ENCODE measurements at places on chromosomes 13 and 19. TPM values are rescaled to one million over a fixed set of nuclear protein-coding genes. Genes with fewer than 3 reads are reported as not detected.

The TUBGCP3 gene
- 29.4 TPM for total RNA-seq

The C5AR1 gene
- total RNA-seq: 0.87 TPM

- H3K27me3 ChIP-seq: no peaks in the 10 kb centered on the region
- H3K36me3 ChIP-seq: no peaks in the 10 kb centered on the region
Observed at GRCh38 chr13:51255556-51255955, 33.4 kb downstream of the FAM124A start.

DNA sequence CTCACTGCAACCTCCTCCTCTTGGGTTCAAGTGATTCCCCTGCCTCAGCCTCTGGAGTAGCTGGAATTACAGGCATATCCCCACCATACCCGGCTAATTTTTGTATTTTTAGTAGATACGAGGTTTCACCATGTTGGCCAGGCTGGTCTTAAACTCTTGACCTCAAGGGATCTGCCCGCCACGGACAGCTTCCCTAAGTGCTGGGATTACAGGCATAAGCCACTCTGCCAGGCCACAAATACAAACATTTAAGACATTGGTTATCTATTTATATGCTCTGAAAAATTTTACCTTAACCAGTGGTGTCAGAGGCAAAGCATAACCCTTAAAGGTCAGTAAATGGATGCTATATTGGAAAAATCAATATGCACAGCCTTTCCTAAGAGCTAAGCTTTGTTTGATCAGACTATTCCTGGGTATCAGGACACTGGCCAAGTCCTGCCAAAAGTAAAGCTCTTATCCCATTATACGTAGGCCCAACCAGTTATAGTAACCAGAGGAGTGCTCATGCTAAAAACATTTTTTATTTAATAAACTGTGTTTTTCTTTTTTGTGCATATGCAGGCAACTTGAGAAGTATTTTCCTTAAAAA, 56.4 kb upstream of the STARD13 start:
- no peaks in the 10 kb centered on the region for H3K4me1 ChIP-seq
- H3K27ac ChIP-seq: no peak overlapping the region
- H3K4me3 ChIP-seq: no peak overlapping the region
- H3K36me3 ChIP-seq: no peaks in the 10 kb centered on the region

GRCh38 chr13:29484796-29485195, 110.7 kb downstream of the SLC7A1 start:
- no peak overlapping the region for H3K27ac ChIP-seq
- H3K36me3 ChIP-seq: no peaks in the 10 kb centered on the region
- H3K4me1 ChIP-seq: no peaks in the 10 kb centered on the region
- DNase-seq: no peak

DNA sequence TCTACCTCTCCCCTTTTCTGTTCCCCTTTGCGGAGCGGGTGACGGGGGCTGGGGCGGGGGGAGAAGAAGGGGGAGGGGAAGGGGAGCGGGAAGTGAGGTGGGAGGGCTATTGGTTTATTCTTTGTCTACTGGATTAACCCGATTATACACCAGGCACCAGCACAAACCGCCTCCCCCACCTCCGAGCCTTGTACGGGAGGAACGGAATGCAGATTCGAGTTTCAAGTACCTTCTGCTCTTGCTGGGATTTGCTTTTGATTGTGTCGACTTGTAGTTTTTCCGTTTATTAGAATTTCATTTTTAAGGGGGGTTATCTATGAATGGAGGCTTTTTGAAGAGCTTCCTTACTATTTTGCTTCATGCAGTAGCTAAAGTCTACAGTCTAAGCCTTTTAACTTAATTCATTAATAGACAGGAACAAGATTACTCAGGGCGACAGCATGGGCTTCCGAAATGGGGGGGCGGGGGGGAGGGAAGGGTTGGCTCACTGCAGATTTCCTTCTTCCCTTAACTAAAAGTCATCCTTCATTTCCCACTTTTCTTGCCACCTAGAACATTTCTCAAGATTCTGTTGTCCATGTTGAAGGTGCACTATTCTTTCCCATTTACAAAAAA, 937 bp upstream of the SPRY2 start:
- peaks cover 5% of the 10 kb centered on the region for H3K4me1 ChIP-seq
- DNase-seq: no peak
- no peaks in the 10 kb centered on the region for H3K36me3 ChIP-seq
- H3K4me3 ChIP-seq: peak overlapping the region; percentile 82

DNA sequence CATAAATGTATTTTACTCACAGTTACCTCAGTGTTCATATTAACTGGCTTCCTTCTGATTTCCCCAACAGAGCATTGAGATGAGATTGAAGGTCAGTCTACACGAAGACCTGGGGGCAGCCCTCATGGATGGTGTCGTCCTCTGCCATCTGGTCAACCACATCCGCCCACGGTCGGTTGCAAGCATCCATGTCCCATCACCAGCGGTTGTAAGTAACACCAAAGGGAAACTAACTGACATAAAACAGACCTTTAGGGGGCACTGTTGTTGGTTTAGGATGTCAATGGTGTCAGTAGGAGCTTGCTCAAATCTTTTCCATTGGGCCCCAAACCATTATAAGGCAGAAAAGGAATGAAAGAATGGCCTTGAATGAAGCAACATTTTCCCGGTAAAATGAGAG, 68.2 kb downstream of the ESD start:
- H3K4me3 ChIP-seq: no peak overlapping the region
- no peak overlapping the region for H3K27ac ChIP-seq
- peaks cover 98% of the 10 kb centered on the region for H3K36me3 ChIP-seq

DNA sequence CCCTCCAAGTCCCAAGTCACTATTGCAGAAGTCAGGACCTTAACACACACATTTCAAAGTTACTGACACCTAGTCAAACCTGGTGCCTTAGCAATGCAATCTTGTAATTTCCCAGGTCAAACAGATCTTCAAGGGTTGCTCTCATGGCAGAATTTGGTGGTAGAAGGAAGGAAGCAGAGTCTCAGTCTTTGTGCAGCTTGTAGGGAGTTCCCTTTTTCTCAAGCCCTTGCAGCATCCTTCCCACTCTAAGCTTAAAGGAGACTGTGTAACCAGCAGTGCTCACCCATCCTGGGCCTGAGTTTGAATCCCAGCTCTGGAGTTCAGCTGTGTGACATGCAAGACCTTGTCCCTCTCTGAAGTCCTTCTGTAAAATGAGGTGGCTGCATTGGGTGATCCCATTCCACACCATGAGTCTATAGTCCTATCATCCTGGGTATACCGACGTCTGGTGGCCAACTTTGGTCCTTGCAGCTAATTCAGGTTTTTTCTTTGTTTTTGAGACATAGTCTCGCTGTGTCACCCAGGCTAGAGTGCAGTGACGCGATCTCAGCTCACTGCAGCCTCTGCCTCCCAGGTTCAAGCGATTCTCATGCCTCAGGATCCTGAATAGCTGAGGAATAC, 9.8 kb downstream of the SIGLEC10 start:
- no peaks in the 10 kb centered on the region for H3K36me3 ChIP-seq
- DNase-seq: no peak
- no peaks in the 10 kb centered on the region for H3K4me1 ChIP-seq
- no peaks in the 10 kb centered on the region for H3K27me3 ChIP-seq

DNA sequence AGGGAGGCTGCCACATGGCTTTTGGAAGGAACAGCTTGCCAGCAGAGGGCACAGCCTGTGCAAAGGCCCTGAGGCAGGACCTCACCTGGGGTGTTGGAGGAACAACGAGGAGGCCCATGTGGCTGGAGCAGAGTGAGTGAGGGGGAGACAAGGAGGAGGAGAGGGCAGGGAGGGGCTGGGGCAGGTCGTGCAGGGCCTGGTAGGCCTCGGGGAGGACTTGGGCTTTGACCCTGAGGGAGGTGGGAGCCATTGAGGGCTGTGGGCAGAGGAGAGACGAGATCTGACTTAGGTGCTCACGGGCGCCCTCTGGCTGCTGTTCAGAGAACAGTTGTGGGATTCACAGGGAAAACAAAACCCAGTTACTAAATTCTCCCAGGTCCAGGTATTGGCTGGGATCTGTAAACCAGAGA, 25.2 kb downstream of the ZNRF4 start:
- no peaks in the 10 kb centered on the region for H3K36me3 ChIP-seq
- H3K27me3 ChIP-seq: peaks cover 55% of the 10 kb centered on the region
- no peak overlapping the region for H3K4me3 ChIP-seq
- H3K27ac ChIP-seq: no peak overlapping the region
- DNase-seq: no peak

- H3K27me3 ChIP-seq: no peaks in the 10 kb centered on the region
- no peak overlapping the region for H3K27ac ChIP-seq
- no peak overlapping the region for H3K4me3 ChIP-seq
Observed at GRCh38 chr13:86135856-86136255, 336.6 kb upstream of the SLITRK6 start.

GRCh38 chr19:18118420-18119012, 20.9 kb downstream of the MAST3 start:
- no peaks in the 10 kb centered on the region for H3K27me3 ChIP-seq
- H3K27ac ChIP-seq: peak overlapping the region; percentile 65
- peaks cover 22% of the 10 kb centered on the region for H3K4me1 ChIP-seq

DNA sequence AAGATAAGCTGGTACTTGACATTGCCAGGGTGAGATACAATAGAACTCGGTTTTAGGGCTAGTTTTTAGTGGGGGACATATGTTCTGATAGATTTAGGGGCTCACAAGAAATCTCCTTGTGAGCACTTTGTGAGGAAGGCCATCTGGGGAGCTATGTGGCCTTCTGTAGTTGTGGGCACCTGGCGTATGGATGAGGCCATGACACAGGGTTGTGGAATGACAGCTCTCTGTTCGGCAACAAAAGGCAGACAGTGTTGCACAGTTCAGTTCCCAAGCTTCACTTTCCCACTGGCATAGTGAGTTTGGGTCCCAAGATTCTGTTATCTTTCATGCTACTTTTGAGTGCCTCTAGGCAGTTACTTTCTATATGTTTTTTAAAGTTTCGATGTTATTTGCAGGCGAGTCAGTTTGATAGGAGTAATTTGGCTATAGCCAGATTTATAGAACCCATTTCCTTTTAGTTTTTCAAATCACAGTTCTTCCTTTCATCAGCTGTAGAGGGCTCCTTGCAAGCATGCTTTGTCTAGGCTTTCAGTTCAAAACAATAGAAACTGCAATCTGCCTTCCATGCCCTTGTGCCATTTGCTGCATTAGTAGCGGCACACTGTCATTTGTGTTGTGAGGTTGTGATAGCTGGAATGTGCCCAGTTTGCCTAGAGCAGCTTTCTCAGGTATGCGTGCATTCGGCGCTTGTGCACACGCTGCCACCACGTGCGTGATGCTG, 70.6 kb upstream of the TEX29 start:
- no peak for DNase-seq
- H3K27ac ChIP-seq: no peak overlapping the region
- no peaks in the 10 kb centered on the region for H3K27me3 ChIP-seq

DNA sequence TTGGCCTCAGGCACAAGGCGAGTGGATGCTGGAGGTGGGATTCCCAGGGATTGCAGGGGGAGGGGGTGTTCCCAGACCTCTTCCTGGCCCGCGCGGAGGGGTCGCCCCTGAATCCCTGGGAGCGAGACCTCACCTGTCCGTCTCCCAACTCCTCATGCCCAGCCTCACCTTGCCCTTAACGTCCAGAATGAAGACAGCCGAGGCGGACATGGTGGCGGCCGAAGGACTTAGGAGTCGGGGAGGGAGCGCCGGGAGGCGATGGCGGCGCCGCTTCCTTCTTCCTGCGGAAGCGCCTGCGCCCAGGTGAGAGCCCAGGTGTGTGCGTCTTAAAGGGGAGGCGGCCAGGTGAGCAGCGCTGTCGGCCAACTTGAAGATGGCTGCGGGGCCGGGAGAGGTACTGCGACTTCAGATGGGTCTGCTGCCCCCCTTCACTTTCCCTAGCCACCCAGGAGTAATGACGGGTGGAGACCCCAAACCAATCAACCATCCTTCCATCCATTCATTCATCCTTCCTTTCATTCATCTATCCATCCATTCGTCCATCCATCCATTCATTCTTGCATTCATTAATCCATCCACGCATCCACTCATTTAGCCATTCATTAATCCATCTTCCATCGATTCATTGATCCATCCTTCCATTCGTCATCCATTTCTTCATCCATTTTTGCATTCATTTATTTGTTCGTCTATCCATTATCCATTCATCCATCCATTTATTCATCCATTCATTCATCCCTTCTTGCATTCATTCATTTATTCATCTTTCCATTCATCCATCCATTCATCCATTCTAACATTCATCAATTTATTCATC, at the start of gene AP1M2:
Gene AP1M2, minus strand, starts transcription at position 291 of the 817 bp plus-strand sequence. Its CDS starts 81 bp downstream, at position 210.
- H3K27ac ChIP-seq: peak within 1 kb of the TSS; percentile 83
- peaks cover 18% of the 10 kb centered on the region for H3K4me1 ChIP-seq
- peak within 1 kb of the TSS; percentile 72 for H3K4me3 ChIP-seq
- no peak for DNase-seq
- H3K36me3 ChIP-seq: no peaks in the 10 kb centered on the region
- H3K27me3 ChIP-seq: no peaks in the 10 kb centered on the region

DNA sequence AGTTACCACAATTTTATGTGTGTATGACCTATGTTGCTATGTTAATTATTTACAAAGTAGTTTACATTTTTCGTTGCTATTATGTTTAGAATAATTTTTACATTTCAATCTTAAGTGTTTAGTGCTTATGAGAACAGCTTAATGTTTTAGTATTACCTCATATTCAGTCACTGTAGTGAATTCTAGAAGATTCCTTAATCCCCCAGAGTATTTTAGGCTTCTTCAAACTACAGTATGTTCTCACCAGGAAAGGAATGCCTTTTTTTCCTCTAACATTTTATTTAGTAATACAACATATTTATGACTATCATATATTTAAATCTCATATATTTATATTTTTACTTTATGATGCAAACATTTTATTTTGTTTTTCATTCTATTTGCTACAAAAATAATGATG, 612.1 kb upstream of the KLHL1 start:
- no peak overlapping the region for H3K27ac ChIP-seq
- H3K4me3 ChIP-seq: no peak overlapping the region
- no peaks in the 10 kb centered on the region for H3K4me1 ChIP-seq
- H3K36me3 ChIP-seq: no peaks in the 10 kb centered on the region

GRCh38 chr19:54473892-54474372, 836 bp upstream of the CDC42EP5 start:
- H3K4me3 ChIP-seq: peak overlapping the region; percentile 64
- no peaks in the 10 kb centered on the region for H3K36me3 ChIP-seq
- no peak for DNase-seq
- peaks cover 26% of the 10 kb centered on the region for H3K4me1 ChIP-seq
- peak overlapping the region; percentile 87 for H3K27ac ChIP-seq
- peaks cover 53% of the 10 kb centered on the region for H3K27me3 ChIP-seq
